NCI-H226 (cell line): ENCODE measurements at places on chromosomes 6 and 20.

DNA sequence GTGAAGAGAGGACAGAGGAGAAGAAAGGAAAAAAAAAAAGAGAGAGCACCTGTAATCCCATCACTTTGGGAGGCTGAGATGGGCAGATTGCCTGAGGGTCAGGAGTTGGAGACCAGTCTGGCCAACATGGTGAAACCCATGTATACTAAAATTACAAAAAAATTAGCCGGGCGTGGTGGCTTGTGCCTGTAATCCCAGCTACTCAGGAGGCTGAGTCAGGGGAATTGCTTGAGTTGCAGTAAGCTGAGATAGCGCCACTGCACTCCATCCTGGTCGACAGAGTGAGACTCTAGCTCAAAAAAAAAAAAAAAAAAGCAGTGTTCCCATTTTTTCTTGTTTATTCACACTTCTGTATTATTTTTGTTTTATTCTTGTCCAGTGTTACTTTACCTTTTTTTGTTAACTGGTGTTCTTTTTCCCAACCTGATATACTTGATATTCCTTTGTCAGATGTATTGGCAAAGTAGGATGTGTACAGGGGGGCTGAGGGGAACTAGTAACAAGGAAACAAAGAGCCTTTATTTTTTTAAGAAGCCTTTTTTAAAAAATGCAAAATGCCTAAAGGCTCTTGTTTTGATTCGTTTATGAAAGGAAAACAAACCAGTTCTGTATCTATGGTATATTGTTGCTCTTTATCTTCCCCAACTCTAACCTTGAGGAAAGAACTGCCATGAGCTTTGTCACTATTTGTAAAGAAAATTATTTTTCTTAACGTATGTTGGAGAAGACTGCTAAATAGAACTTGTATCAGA, 22.3 kb downstream of the COL19A1 start:
- DNase-seq: no peak

DNA sequence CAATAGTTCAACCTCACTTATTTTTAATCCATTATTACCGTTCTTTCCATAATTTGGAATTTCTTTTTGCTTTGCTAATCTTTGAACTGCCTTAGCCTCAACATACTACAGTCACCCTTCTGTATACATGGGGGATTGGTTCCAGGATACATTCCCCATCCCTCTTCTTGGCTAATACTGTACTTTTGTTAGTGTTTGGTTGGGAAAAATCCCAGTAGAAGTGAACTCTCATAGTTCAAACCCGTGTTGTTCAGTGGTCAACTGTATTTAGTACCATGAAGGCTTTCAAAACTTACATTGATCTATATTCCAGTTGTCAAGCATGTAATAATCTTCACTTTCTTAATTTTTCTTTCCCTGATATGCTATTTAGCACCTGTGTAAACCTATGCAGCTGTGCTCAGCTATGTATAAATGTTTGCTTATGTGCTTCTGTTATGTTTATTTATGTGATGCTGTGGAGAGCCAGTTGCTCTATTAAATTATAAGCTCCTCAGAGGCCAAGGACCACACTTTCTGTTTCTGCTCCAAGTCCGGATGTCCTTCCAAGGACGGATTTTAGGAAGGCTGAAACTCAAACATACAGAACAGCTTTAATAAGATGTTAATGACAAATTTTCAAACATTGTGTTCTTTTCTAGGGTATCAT, 33.3 kb upstream of the LAMA4 start:
- no peak for DNase-seq

- no peak for DNase-seq
Measured at GRCh38 chr6:42009844-42010184, 40.5 kb upstream of the TAF8 start.

DNA sequence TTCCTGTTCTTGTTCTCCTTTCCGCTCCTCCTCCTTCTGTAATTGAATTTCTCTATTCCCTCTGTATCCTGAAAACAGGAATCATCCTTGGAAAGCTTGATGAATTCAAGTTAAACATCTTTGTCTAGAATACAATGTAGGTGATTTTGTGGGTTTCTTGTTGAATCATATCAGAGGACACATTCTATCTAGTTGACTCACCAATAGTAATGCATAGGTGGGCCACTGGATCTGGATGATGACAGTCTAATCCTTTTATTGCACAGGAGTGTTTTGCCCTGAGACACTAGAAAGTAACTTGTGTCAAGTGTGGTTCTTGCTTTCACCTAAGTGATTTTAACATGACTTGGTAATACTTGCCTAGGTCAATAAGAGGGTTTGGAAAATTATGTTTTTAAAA, 164.3 kb downstream of the RFPL4B start:
- peak; percentile 10 for DNase-seq

- no peak for DNase-seq
Measured at GRCh38 chr6:45606831-45607400, 229.2 kb upstream of the SUPT3H start.

DNA sequence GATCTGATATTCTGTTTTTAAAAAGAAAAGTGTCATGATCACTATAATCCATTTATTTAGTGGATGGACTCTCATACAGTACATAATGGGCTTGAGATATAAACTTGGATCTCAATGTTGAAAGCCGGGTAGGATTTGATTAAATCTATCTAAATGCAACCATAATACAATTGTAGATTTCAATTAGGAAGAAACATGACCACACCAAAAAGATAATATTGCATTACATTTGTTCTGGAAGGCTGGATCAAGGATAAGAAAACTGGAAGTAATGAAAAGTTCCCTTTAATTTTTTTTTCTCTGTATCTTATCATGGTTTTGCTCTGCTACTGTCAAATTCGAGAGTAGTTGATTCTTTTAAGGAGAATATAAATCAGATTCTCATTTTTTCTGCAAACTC, 51.3 kb upstream of the UFL1 start:
- DNase-seq: no peak

DNA sequence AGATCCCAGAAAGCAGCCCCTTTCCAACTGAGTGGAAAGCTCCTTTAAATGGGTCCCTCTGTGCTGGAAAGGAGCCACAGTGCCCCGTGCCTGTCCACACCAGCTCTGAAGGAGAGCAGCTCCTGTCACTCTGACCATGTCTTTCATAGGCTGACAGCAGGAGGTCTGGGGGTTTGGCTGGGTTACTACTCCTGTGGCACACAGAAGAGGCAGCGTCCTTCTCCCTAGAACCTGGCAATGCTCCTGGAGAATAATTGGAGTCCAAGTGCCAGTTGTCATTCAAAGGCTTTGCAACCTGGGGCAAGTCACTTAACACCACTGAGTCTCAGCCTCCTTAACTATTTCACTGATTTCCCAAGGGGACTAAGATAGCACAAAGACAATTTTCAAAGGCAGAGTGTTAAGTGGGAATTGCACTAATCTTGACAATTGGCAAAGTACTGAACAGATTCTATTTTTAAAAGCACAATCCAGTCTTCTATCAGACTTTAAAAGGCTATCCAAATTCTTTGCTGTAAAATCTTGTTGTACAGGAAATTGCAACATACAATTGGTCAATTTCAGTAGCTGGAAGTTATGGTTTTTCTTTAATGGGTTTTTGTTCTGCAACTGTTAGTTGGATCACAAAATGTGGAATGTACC, 457.2 kb downstream of the KIF16B start:
- no peak for DNase-seq

- DNase-seq: no peak
Measured at GRCh38 chr6:7439228-7439627, 49.6 kb downstream of the RIOK1 start.

- DNase-seq: no peak
Measured at GRCh38 chr6:155443168-155443567, 12.5 kb downstream of the NOX3 start.

DNA sequence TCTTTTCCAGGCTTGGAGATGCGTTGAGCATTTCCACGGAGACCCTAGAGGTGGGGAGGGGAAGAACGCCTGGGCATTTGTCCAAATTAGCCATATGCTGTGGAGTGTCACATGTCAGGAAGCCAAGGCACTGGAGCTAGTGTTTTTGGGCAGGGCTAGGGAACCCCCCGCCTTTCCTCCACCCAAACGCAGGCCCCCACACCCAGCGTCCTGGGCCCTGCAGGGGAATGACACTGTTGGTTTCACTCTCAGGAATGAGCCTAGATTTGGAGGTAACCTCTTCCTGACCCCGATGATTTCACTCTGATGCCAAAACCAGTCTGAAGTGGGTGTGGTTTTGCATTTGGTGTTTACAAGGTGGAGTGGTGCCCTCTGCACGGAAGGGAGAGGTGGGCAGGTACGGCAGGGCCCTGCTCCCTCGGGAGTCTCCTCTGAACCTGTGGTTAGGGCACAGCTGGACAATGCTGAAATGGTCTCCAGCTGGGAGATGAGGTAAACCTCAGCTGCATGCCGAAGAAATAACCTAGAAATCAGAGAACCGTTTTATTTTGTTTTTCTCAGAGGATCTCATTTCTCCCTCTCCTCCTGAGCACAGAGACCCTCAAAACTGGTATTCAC, 29.5 kb downstream of the MTHFD1L start:
- DNase-seq: peak; percentile 61

- no peak for DNase-seq
Measured at GRCh38 chr6:112027942-112028674, 25.8 kb upstream of the CCN6 start.

DNA sequence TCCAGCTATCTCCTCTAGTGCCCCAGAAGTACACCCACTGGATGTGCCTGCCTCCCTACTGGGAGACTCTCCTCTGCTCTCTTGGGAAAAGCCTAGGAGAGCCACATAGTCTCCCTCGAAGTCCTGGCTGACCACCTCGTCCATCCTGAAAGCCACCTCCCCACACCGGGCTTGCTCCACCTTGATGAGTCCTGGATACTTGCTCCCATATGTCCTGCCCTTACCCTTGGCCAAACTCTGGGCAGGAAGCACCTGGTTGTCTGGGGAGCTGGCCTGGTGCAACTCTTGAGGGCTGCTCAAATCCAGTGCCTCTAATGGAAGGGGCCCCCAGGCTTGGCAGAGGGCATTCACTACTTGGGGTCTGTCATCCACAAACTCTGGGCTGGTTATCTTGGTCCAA, 19.3 kb downstream of the KIAA1755 start:
- DNase-seq: no peak

DNA sequence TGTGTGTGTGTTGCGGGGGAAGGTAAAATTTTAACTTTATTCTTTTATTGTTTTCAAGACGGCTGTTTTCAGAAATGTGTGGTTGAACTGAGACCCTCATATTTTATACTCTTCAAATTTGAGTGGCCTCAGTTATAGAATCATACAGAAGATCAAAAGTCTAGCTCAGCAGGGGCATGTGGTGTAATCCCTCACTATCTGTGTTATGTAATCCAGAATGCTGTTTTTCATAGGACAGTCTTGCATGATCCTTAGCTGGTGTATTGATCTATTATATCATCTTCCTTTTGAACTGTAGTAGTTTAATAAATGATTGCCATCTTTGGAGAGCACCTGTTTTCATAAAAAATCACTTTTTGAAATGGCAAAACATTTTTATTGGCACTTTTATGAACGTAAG, 1.4 kb downstream of the PLCB4 start:
- DNase-seq: no peak
